AG08396 (cell line): ENCODE measurements at places on chromosomes 7 and 10.

DNA sequence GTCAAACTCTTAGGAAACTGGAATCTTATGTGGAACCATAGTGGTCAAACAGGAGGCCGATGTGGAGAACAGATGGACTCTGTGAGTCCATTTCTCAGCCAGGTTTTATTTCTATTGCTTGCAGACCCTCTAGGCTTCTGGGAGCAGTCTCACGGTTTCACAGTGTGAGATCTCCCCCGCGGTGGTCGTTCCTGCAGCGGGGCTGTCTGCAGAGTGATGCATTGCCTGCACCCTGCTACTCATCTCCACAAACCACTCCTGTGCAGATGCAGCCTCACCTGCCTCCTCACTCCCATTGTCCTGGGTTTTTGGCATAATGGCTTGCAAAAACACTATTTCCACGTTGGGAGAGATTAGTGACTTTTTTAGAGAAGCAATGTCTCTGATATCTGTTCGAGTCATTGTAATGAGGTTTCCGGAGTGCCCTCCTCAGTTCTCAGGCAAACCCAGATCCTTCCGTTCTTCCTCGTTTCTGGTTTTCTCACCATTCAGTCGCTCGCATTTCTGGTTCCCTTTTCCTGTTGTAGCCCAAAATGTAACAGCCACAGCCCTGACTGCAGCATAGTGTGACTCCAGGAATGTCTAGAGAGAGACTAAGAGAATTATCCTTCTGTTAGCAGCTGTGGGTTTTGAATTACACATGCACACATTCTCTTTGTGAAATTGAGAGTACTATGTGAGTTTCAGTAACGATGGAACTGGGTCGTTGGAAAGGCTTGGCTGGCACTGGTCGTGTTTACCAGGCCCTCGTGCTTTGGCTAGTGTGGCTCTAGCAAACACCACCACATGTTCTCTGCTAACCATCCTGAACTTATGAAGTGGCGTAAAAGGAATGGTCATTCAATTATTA is 30.2 kb downstream of the ACADSB start:
- no peak for DNase-seq

GRCh38 chr10:5860066-5860465 is 29.6 kb downstream of the ANKRD16 start:
- DNase-seq, result no peak

DNA sequence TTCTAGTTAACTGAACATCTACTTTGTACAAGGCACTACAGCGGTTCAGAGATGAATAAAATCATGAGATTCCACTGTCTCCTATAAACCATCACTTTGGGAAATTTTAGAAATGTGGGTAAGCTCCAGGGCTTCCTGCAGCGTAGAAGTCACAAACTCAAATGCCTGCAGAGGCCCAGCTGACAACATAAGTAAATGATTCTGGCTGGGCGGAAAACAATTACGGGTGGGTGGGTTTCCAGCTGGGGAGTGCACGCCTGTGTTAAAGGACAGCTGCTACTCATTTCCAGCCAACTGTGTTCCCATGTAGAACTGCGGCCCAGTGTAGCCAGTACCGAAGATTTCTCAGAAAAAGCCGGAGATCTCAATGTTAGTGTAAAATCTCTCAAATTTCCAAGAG is 69.5 kb upstream of the ATRNL1 start:
- no peak for DNase-seq

DNA sequence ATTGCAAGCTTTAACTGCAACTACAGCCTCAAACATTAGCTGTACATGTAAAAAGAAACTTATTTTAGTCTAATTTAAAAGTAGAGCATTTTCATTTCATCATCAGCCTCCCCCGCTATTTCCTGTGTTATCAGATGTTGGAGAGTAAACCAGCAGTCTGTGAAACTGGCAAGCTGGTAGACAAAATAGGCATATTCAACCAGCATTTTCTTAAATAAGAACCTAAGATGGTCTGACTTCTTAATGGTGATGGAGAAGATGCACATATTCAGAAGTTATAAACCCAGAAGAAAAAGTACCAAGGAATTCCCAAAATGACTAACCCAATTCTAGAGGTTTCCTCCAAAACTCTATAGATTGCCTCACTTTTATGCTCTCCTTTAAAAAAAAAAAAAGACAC is 24.9 kb downstream of the PIK3AP1 start:
- DNase-seq, result no peak

DNA sequence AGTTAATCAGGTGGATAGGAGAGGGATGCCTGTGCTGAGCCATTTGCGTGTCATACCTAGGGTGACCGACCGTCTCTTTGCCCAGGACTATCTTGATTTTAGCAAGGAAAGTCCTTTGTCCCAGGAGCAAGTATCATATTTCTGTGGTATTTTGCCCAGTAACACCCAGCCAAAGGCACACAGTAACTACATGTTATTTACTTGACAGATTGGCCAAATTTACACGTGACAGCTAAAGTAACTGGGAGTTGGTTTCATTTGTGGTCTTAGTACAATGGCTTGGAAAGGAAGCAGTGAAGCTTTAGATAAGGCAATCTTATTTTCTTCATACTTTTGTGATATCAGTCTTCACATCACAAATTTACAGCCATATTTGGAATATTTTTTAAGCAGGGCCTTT is 142.1 kb downstream of the JCAD start:
- DNase-seq, result no peak

DNA sequence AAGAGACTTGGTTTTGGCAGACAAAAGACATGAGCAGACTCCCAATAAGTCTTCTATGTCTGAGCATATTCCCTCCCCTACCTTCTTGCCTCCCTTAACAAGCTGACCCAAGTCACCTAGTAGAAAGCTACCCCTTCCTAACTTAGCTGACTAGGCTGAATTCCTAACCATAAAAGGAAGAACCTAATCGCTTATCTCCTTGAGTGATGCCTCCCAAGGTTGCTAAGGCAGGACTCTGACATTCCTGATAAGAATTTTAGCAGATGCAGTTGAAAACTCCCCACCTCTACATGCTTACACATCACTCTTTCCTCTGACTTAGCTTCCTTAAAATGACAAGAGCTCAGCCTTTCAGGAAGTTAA is 704.7 kb upstream of the MBL2 start:
- DNase-seq, result no peak

- peak; percentile 41 for DNase-seq
Observed at GRCh38 chr10:124671486-124672075, 72.6 kb downstream of the FAM53B start.

- peak; percentile 91 for DNase-seq
Observed at GRCh38 chr7:1123715-1124114, 35.8 kb downstream of the GPER1 start.

DNA sequence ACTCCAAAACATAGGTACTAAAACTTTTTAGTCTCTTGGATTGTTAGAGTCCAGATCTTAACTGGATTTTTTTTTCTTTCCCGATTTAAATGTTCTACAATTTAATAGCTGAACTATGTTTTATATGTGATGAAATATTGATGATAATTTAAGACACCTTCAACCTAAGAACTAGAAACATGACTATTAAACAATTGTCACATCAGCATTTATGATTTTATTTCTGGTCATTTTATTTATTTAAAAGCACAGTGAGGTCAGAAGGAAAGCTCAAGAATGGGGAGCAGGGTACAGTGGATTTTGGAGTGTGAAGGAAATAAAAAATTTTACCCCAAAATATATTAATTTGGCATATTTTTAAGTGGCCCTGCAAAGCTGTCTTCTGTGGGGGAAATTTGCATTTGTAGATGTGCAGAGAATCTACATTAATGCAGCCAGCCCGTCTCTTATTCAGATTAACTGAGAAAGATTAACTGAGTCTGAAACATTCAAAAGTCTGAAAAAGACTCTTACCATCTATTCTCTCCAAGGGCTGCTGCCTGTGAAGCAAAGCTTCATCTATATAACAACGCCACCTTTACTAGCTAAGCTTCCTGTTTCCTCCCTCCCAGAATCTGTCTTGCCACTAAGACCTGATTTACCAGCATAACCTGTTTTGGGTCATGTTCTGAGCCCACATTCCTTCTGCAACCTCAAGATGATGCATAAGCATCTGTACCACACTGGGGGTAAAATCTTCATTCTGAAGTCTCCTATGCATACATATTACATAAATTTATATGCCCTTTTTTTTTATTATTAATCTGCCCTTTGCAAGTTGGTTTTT is 86.4 kb downstream of the TMEM106B start:
- no peak for DNase-seq

DNA sequence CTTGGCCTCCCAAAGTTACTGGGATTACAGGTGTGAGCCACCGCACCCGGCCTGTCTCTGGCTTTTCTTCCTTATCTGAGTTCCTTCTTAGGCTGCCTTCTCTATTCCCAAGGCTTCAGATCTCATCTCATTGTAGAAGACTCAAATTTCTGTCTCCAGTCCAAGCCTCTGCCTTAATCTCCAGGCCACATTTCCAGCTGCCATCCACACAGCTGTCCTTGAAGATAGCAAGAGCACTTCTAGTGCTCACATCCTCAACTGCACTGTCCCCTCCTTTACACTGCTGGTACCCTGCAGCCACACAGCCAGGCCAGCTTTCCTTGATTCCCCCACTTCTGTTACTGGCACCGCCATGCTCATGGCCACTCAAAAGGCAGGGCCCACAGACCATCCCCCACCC is 35.6 kb downstream of the POLL start:
- no peak for DNase-seq

GRCh38 chr7:104604706-104605105 is 276.3 kb downstream of the LHFPL3 start:
- no peak for DNase-seq

DNA sequence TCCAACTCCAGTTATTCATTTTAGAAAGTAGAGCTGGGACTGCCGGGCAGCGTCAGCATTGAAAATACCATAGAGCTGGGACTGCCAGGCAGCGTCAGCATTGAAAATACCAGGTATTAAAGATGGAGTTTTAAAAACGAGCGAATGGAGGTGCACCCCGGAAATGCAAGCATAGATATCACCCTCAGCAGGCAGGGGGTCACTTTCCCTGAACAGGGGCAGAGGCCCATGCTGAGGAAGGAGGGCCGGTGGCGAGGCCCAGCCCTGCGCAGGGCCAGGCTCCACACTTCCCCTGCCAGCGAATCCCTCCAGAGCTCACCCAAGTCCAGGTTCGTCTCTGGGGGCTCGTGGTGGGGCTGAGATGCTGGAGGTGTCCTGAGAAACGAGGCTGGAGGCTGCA is 84.8 kb upstream of the DIP2C start:
- no peak for DNase-seq

GRCh38 chr10:132961787-132962622 is 19.6 kb upstream of the CFAP46 start:
- peak; percentile 92 for DNase-seq

- DNase-seq, result peak; percentile 4
Observed at GRCh38 chr7:46256870-46257661, 336.0 kb upstream of the IGFBP3 start.

DNA sequence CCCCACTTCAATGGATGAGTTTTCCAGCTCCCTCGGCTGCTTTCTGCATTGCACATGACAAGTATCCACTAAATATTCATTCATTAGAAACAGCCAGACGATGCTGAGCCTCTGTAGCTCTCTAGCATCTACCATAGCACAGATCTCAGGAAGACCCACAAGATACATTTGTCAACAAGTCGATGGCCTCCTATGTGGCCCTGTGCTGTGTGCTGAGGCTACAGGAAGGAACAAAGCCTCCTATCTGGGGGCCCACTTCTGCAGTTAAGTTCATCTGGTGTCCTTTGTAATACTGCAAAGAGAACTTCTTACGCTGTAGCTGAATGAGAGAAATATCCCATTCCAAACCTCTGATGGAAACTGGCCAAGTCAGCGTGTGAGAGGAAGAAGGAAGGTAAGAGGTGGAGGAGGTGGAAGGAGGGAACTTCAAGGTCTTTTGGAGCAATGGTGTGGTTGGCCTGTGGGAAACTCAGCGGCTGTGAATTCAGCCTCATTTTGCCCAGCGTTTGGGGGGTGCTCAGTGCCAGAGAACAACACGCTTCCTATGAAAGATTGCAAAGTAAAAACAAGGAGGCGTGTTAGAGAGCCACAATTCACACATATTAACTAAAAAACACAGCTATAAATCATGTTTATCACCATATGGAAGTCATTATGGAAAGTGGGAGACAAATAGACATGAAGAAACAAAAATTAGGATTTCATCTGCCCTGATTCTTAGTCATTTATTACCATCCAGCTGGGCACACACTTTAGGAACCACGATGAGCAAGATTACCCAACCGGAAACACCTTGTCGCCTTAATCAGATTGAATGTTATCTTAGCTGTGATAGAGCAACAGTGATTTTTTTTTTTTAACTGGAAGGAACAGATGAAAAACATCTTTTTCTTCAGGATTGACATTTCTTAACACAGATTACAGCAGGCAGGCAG is 62.2 kb upstream of the USP6NL start:
- DNase-seq, result no peak

DNA sequence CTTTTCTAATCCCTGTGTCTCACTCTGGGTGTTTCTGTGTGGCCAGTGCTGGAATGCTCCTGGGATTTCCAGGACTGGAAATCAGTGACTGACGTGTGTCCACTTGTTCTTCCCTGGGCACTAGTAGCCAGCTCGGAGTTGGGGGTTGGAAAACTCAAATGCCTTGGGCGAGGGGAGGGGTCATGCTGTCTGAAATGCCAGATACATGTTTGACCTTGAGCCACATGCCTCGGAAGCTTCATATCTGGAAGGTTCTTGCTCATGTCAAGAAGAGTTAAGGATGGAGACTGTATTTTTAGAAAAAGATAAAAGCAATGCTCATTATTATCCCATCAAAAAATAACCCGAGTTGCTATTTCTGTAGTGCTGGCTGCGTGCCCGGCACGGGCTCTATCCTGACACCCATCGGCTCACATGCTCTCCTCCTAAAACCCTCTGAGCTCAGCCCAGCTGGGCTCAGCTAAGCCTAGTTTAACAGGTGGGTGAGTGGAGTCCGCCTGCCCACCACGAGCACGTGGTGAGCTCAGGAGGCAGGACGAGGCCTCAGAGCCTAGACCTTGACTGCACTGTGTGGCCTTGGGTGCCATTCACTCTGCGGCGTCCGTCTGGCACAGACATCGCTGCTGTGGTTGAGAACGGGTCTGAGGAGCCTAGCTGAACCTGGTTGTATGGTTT is 6.4 kb downstream of the DPYSL4 start:
- no peak for DNase-seq

GRCh38 chr10:86071758-86072157 is 294.8 kb downstream of the GRID1 start:
- DNase-seq, result no peak

DNA sequence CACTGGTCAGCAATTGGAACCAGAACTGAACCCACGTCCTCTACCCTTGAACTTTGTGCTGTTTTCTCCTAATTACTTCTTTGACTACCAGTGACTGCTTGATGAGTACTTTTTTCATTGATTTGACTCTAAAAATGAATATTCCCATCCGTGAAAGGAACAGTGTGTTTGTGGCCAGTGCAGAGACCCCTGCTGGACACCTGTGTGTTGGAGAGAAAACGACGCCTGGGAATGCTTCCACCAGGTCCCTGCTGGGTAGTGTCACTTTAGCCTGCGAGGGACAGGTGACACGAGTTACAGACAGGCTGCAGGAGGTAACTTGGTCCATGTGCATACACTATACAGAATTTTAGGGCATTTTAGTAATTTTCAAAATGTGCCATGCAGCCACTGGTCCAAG is 6.8 kb upstream of the GJD4 start:
- no peak for DNase-seq

GRCh38 chr7:63065684-63066083 is 933.0 kb upstream of the ZNF722 start:
- no peak for DNase-seq

GRCh38 chr10:91520661-91521060 is 110.5 kb downstream of the HECTD2 start:
- DNase-seq, result no peak

GRCh38 chr10:94193466-94193924 is 169.2 kb downstream of the NOC3L start:
- DNase-seq, result no peak

GRCh38 chr7:13072014-13072413 is 384.6 kb downstream of the ARL4A start:
- no peak for DNase-seq
